ENCODE measurements at places on chromosomes 6 and 20.

DNA sequence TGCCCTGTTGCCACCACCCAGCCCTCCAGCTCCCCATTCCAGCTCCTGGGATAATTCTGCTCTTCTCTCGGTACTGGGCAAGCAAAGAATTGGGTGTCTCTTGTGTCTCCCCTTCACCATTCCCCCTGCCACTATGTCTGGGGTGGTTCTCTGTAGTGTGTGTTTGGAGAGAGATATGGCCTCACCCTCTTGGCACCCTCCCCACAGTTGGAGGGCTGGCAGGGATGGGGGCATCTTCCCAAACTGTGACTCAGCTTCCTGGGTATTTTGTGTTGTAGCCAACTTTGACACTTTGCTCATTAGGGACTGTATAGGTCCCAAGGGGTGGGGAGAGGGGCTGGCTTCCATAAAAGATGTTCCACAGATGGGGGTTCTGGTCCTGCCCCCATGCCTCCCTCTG lies 1.7 kb downstream of the TNXB start:
- DNase-seq, result no peak

DNA sequence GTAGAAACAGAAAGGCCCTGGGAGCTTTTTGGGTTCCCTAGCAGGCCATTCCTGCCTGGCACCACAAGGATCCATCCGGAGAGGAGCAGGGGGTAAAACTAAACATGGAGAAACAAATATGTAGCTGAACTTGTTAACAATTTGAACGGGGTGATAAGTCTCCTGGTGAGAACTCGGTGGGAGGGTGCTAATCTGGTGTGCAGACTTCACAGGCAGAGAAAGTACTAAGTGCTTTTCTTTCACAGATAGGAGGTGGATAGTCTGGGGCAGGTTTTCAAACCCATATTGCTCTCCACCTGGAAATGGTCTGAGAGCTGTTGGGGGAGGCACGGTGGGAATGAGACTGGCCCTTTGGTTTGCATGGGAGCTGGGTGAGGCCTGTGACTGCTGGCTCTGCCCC lies 196.3 kb upstream of the FUT9 start:
- no peak for DNase-seq

DNA sequence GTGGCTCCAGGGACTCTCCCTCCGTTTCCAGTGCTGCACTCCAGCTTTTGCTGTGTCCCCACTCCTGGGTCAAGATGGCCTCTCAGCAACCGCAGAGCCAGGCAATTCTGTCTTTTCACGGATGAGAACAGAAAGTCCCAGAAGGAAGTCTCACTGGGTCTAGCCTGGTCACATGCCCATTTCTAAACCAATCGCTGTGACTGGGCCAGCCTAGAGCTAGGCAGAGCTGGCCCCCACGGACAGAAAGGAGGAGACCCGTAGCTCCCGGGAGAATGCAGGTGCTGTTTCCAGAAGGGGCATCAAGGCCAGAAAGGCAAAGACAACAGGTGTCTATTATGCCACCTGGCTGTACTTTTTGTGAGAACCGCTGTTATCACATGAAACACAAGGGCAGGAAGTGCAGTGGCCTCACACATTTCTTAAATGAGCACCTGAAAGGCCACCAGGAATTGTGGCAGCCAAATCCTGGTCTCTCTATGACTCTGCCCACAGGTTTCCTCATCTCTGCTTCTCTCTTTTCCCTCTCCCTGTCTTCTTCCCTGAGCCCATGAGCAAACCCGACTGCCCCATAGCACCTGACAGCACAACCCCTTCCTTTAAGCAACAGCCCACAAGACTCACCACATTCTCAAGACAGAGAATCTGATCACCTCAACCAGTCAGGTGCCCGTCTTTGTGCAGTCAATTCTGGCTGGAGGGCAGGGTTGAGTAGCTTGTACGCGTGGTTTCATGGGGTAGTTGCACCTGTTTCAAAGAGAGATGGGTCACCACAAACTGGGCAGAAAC lies 37.1 kb upstream of the B4GALT5 start:
- DNase-seq, result no peak

- no peak for DNase-seq
Observed at GRCh38 chr6:35139924-35140638, 1.1 kb downstream of the TCP11 start.

DNA sequence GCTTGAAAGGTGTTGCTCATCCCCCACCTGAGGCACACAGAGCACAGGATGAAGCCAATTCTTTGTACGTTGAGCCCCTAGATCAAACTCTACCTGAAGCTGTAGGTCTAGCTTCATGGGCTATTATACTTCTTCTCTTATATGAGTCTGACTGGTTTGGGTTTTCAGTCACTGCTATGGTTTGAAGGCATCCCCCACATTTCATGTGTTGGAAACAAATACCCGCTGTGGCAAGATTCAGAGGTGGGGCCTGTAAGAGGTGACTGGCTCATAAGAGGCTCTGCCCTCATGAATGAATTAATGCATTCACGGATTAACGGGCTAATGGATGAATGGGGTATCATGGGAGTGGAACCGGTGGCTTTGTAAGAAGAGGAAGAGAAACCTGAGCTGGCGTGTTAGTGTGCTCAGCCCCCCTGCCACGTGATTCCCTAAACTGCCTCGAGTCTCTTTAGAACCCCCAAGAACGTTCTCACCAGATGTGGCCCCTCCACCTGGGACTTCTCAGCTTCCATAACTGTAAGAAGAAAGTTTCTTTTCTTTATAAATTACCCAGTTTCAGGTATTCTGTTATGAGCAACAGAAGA lies 39.2 kb downstream of the PREX1 start:
- DNase-seq, result no peak

DNA sequence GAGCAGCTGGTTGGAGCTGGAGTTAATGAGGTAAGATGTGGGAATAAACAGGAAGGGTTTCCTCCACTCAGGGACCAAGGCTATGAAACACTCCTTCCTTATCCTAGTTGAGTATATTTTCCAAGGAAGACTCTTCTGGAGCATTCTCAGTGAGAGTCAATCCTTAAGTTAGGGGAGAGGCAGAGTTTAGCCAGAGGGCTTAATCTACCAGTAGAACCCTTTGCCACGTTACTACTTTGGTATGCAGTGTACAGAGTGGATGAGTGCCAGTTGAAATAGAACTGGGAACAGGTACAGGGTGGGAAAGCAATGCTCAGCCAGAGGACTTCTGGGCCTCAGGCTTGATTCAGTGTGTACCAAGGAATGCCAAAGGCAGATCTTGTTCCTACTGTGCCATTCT lies 114.3 kb downstream of the UBE3D start:
- DNase-seq, result no peak

DNA sequence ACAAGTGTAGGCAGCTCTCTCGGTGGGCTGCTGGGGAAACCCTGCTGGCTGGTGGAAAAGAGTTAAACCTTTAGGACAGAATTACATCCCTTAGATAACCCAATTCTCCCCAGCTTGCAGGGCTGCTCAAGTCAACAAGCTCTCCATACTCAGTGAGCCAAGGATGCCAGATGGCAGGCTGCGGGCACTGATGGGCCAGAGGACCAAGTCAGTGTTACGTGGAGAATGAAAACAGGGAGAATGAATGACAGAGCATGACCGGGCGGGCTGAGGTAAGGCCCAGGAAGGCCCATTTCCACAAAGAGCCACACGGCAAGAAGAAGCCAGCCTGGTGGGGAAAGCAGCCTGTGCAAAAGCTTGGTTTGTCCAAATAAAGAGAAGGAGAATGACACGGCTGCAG lies 58.7 kb upstream of the CD93 start:
- DNase-seq, result no peak

GRCh38 chr6:155212616-155213380 lies 51.0 kb upstream of the CLDN20 start:
- DNase-seq, result no peak

GRCh38 chr6:148250975-148251685 lies 91.5 kb upstream of the SASH1 start:
- DNase-seq, result no peak

DNA sequence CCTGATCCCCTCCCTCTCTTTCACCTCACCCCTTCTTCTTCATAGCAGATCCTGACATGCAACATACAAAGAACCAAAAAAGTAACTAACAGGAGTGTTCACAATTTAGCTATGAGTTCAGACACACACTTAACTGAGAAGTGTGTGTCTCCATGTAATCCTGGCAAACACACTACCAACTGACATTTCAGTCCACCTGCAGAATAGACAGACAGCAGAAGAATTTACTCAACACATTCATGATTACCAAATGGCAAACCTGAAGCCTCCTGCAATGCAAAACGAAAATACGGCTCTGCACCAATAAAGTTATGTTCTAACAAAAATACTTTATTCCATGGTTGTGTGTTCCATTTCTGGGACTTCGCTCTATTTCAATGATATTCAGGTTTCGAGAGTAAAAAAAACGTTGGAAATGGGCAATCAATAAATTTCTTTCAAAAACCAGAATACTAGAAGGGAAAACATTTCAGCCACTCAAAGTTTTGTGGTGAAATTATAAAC lies 2.6 kb downstream of the BACH2 start:
- no peak for DNase-seq

GRCh38 chr6:11845664-11846577 lies 67.3 kb upstream of the ADTRP start:
- DNase-seq, result no peak

DNA sequence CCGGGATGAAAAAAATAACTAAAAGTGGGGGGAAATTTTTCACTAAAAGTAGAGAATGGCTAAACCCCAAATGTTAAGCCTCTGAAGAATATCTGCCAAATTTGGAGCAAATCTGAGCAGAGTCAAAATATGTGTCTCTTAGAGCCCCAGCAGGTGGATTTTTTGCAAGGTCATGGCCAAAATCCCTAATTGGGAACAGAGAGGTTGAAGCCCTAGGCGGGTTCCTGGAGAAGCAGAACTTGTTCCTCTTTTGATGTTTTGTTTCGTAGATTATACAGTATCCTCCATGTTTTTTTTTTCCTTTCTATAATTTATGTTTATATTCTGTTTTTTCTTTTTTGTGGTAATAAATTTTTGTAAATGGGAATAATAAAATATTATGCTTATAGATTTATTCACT lies 94.4 kb downstream of the PLCB4 start:
- DNase-seq, result no peak

DNA sequence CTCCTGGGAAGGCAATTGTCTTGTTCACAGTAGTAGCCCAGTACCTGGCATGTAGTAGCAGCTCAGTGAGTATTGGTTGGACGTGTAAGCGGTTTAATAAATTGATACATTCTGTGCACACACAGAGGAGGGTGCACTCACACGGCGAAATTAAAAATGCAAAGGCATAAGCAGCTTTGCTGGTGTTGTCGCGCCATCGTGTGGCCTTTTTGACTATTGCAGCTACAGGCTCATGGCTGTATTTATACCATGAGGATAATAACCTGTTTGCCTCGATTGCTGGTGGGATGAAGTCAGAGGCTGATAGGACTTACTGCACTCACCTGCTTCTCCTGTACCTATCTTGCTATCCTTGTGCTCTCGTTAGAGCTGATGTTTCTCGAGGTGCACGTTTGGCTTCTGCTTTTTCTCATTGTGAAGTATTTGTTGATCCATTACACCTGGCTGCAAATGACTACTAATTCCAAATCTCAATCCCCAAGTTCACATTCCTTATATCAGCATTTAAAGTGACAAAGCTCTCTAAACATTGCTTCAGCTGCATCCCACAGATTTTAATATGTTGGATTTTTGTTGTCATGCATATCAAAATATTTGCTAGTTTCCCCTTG lies 61.5 kb downstream of the TBXT start:
- no peak for DNase-seq

GRCh38 chr6:136077834-136078576 lies 172.1 kb downstream of the MTFR2 start:
- no peak for DNase-seq

- DNase-seq, result no peak
Observed at GRCh38 chr6:106026748-106027715, 59.1 kb upstream of the PRDM1 start.

DNA sequence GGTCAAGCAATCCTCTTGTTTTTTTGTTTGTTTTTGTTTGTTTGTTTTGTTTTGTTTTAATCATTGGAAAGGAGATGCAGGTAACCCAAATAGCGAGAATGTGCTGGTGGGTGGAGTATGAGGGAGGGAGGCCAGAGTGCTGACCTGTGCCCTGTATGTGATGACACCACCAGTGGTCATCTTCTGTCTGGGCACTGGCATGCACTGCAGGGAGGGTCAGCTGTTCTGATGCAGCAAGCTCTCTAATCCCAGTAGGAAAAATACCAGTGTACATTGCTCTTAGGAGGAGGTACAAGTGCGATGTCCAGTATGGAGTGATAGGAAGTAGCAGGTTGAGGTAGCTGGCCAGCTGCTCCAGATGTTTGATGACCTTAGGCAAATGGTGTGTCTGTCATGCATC lies 2.9 kb upstream of the CST1 start:
- no peak for DNase-seq

- no peak for DNase-seq
Observed at GRCh38 chr6:128567029-128567428, 46.6 kb upstream of the PTPRK start.

GRCh38 chr6:93496548-93496947 lies 77.2 kb upstream of the EPHA7 start:
- no peak for DNase-seq

GRCh38 chr20:17391127-17391771 lies 139.9 kb downstream of the BFSP1 start:
- DNase-seq, result no peak

- no peak for DNase-seq
Observed at GRCh38 chr6:12369781-12370262, 79.7 kb downstream of the EDN1 start.

- no peak for DNase-seq
Observed at GRCh38 chr6:74991573-74992332, 214.1 kb downstream of the COL12A1 start.

DNA sequence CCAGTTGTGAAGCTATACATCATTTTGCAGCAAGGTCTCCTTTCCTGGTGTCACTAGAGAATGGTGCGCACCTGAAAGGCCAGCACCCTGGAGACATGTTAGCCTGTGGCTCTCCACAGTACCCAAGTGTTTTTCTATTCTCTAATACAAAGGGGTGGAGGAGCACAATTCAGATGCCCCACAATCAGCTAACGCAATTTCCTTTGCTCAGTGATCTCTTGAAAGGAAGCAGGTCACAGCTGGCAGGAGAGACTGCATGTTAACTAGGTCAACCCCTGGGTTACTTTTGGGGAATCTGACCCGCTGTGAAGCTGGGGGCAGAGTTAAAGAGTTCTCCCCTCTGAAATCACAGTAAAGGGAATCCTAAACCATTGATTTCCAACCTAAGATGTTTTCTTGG lies 92.5 kb downstream of the B3GAT2 start:
- DNase-seq, result no peak

GRCh38 chr20:46568570-46569129 lies 18.2 kb upstream of the OCSTAMP start:
- no peak for DNase-seq

All from cortex of kidney (tissue), 1 donor.